ENCODE measurements at places on chromosomes 16 and 17.

DNA sequence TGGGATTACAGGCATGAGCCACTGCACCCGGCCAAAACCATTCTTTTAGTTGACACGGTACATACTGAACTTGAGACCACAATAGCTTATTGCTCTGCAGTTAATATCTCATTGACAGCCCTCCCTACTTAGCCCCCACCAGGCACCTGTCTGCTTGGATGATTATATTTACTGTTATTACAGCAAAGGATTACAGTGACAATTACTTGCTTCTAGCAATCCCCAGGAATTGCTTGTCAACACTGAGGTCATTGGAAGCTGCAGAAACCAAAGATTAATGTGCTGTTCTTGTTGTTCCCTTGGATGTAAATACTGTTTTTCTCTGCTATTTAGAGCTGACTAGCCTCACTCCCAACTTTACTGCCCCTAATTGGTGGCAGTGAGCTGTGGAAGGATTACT is 211.2 kb downstream of the LGALS9B start:
- DNase-seq = no peak

GRCh38 chr17:15431766-15432165 is 35.7 kb downstream of the CDRT4 start:
- no peak for DNase-seq

DNA sequence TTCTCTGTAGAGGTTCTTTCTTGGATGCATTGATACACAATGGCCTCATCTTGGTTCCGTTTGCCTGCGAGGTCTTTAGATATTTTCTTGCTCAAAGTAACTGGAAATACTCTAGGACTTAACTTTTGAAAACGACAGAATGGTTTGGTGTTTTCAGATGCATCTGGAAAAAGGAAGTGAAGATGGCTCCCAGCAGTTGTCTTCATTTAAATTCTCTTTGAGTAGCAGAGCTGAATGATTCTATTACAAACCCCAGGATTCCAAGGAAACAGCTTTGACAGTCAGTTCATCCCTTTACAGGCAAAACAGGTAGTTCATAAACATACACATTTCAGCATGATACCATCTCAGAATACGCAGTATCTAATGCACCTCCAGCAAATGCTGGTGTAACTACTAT is 54.8 kb downstream of the PSMD12 start:
- DNase-seq = no peak

GRCh38 chr16:85354686-85355514 is 242.6 kb upstream of the CIBAR2 start:
- no peak for DNase-seq

DNA sequence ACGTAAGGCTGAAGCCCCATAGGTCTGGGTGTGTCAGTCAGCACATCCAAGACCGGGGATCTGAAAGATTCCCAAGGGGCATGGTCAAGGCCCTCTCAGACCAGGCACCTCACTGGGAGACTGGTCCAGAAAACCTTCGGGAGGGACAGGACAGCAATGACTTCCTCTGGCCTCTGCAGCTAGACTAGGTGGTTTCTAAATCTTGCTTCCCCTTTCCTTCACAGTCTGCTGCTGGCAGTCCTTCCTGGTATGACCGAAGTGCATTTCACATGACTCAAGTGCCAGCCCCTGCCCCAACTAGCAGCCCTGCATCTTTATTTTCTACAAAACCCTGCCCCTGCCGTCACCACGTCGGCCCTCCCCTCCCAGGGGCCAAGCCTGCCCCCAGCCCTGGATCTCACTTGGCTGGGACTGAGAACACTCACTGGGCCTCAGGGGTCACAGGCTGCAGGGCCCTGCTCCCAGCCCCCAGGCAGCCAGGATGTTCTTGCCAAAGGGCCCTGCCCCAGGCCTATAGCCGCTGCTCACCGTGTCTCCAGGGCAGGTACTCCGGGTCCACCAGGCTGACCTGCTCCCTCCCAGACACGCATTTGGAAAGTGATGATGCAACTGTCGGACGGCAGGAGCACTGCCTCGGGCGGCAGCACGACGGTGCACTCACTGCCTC is 18.3 kb downstream of the POLR3K start:
- DNase-seq = no peak

GRCh38 chr17:74631468-74632450 is 8.2 kb upstream of the CD300E start:
- no peak for DNase-seq

DNA sequence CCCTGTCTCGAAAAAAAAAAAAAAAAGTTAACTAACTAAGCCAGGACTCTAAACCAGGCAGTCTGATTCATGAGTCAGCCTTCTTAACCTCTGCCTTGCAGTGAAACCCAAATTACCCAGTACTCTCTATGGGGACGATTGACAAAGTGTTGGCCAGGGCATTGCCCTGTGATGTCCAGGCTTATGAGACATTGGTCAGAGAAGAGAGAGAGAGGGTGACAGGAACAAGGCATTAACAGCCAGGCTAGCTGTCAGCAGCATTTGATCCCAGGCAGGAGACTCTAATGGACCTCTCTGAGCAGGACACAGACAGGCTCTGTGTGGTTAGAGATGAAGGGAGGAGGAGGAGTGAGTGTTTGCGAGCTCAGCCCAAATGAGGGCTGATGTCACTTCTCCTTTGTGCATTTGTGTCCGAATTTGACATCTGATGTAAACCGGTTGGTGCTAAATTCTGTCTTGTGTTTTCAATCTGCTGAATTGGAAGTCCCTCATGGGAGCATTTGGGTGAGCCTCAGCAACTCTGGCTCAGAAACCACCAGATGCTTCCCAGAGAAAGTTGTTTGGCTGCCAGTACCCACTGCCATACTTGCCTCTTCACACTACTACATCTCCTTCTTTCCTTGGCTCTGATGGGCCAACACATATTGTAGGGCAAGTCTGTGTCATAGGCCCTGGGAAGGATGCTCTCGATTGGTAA is 4.3 kb upstream of the MYL4 start:
- DNase-seq = peak; percentile 52

- no peak for DNase-seq
Measured at GRCh38 chr16:60166111-60166510, 1432.0 kb upstream of the GOT2 start.

DNA sequence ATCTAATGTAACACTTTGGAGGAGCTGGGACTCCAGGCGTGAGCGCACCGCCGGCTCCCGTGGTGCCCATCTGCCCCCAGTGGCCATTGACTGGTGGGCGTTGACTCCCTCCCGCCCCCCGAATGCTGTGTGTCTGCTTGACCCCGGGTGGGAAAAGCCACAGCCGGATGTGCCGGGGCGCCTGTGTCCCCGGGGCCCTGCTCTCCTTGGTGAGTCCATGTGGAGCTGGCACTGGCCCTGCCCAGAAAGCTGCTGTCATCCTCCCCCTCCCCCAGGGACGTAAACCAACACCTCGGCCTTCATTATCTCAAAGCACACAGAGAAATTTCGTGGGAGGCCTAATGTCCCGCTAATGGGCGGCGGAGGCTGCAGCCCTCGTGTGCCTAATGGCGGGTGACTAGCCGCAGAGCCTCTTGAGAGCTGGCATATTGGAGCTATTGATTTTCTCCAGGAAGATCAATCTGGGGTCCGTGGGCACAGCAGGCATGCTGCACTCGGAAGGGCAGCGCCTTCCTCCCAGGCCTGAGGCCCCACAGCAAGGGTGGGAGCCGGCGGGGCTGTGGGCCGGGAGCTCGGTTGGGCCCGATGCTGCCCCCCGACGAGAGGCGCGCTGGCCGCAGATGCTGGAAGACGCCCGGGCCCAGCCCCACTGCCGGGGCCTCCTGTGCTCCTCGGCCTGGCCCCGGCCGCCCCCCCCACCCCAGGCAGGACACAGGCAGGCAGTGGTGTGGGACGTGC is 4.0 kb upstream of the PERCC1 start:
- DNase-seq = no peak
